Occipital lobe (tissue), 3 donors: ENCODE measurements at places on chromosomes 2 and 18.

DNA sequence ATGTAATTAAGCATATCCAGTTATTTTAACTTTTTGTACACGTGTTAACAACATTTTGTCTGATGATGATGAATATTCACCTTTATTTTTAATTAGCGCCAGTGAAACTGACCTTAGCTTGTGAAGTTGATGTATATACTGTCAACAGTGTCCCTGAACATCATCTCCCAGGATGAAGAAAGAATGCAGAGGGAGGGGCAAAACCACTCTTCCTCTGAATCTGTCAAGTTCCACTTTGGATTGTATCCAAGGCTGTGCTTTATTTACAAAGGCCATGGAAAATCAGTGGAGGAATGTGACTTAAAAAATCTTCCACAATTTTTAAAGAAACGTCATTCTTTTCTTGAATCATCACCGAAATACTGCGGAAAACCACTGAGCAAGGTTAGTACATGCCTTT is 4.5 kb upstream of the RMDN2 start:
- DNase-seq = no peak

DNA sequence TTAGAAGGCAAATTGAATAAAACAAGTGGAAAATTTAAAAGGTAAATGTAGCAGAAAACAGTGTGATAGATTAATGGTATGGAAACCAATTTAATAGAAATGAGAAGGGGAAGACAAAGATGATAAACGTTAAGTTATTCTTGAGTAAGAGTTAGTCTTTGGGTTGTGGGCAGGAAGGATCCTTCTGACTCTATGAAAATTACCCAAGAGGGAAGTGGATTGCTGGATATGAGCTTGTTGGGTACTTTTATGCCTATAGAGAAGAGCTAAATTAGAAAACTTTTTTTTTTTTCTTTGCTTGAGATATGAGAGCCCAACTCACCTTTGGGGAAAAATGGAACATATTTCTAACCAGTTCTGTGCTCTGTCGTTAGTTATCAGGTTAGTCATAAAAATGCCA is 144.0 kb downstream of the LDLRAD4 start:
- DNase-seq = no peak

- peak; percentile 17 for DNase-seq
Observed at GRCh38 chr2:238256594-238257104, 16.8 kb upstream of the HES6 start.

GRCh38 chr2:66575625-66576310 is 140.8 kb downstream of the MEIS1 start:
- DNase-seq = no peak

DNA sequence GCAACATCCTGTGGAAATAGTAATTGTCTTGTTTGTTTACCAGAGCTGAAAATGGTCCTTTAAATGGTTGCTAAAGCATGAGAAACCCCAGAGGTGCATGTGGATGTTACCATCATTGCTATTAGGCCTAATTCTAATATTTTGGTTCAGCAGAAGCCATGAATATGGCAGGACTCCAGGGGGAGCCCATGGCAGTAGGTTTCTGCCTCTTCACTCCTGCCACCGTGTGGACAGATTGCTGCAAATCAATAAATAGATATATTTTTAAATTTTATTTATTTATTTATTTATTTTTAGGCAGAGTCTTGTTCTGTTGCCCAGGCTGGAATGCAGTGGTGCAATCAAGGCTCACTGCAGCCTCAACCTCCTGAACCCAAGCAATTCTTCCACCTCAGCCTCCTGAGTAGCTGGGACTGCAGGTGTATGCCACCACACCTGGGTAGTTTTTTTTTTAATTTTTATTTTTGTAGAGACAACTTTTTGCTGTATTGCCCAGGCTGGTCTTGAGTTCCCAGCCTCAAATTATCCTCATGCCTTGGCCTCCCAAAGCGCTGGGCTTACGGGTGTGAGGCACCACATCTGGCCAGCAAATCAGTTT is 54.9 kb upstream of the CAPN13 start:
- DNase-seq = no peak

- no peak for DNase-seq
Observed at GRCh38 chr18:58671632-58672564, 633 bp downstream of the MALT1 start.

GRCh38 chr18:25351777-25352628 is at the start of gene ZNF521:
TSS of gene ZNF521 (minus strand) at chr18:25352166. CDS start at chr18:25350946, 1,220 bp downstream.
- DNase-seq = peak; percentile 85

GRCh38 chr2:144133936-144134665 is 385.8 kb downstream of the ZEB2 start:
- no peak for DNase-seq

- no peak for DNase-seq
Observed at GRCh38 chr2:20558391-20559150, 92.3 kb downstream of the HS1BP3 start.

GRCh38 chr2:212028798-212029394 is 509.7 kb downstream of the ERBB4 start:
- no peak for DNase-seq

GRCh38 chr2:166614029-166614428 is 120.0 kb upstream of the SCN7A start:
- DNase-seq = no peak

DNA sequence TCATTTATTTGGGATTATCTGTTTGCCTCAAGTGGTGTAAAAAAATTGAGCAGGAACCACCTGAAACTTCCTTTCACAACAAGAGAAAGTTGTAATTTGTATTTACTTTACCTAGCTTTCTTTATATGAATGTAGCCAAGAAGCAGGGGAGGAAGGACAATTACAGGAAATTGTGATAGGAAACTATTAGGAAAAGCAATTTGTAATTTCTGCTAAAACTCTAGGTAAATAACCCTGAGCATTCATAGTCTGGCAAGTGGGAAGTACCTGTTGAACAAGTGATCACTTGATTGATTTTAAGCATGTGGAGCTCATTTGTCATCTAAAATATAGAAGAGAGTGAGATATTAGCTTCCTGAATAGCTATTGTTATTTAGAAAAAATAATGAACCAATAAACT is 5.0 kb downstream of the TFPI start:
- DNase-seq = no peak

- DNase-seq = peak; percentile 39
Observed at GRCh38 chr2:45643543-45644542, 7.6 kb upstream of the PRKCE start.

DNA sequence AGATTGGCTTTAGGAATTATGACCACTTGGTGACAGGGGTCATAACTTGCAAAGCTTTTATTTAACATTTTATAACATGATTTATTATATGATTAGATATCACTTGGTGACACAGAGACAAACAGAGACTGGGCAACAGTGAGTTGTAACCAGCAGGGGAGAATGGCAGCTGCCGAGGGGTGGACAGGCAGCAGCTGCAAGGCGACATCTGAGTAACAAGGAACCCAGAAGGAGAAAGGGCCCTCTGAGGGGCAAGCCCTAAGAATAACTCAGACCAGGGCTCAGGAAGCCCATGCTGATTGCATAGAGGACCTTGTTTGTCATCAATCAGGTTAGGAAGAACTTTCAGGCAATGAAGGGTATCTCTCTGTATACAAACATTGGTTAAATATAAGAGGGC is 339.9 kb upstream of the SOX11 start:
- no peak for DNase-seq

DNA sequence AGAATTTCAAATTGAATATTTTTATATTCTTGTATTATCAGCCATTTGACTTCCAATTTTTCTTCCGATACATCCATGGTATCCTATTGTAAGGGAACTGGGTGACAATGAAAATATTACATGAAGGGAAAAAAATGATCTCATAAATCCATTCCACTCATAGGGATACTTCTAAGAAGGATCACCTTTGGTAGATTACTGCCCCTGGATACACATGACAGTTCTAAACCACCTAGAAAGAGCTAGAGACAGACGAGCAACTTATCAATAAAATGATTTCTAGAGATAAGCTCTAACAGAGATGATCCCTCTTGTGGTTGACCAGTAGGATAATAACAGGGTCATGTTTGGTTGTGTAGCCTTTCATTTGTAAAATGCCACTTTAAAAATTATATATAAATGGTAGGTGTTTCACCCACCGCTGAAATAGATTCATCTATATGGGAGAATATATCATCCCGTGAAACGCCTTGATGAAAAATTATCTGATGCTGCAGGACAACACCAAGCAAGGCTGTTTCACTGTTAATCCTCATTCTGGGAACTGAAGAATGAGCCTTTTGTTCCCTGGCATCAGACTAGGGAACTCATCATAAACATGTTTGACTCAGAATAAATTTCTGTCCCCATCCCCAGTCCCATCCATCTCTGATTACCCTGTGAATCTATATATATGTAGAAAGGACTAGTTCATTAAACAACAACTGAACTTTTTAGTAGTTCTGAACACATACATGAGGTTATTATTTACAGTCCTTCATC is 180.0 kb downstream of the TCF4 start:
- DNase-seq = no peak

DNA sequence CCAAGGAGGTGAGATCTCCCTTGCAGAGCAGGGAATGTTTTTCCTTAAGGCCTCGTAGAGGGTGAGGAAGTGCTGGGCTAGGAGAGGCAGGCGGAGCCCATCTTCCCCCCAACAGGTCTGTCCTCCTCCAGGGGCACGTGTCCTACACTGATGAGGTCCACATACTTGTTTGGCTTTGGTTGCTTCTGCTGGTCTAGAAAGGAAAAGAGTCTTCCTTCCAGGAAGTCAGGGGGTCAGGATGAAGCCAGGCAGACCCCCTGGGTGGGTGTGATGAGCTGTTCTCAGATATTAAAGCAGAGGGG is 6.0 kb downstream of the SH3BP4 start:
- no peak for DNase-seq

- no peak for DNase-seq
Observed at GRCh38 chr2:219844401-219845091, 217.1 kb downstream of the SLC4A3 start.

DNA sequence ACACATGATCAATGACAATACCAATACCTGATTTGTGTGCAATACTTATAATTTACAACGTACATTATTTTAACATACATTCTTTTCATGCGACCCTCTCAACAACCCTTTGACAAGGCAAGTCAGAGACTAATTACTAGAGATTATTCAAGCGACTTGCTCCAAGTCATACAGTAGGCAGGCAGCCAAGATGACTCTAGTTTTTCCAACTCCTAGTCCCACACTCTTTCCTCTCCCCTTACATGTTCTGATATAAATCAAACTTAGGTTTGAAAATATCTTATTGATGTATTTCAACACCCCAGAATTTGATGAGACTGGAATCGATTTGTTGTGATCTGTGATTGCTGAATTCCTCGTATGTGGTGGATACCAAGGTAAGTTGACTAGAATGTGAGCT is 8.0 kb upstream of the CYP27C1 start:
- no peak for DNase-seq

DNA sequence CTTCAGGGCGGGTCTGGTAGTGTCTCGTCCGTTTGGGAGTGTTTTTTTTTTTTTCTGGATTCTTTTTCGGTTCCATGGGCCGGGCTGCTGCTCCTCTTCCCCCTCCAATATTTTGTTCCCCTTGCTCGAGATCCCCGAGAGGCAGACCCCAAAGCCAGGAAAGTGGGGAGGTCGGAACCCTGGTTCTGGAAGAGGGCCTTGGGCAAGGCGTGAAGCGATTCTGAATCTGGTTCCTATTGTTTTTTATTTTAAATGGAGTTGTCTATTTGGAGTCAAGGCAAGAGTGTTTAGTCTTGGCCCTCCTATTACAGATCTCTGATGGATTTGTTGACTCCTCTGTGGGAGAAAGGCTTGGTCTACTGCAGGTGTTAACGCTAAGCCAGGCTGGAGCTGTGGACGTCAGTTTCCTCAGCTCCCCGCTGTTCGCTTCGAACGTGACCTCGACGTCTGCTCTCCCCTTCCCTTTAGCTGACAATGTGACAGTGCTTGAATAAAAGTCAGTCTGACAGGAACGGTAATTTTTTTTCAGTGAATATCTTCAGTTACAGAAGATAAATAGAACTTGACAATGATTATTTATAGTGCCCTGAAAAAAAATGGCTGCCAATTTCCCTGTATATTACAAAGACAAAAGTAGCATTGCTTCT is 683 bp upstream of the DNAJC27 start:
- no peak for DNase-seq

GRCh38 chr18:26434887-26435286 is 113.5 kb downstream of the KCTD1 start:
- DNase-seq = no peak

DNA sequence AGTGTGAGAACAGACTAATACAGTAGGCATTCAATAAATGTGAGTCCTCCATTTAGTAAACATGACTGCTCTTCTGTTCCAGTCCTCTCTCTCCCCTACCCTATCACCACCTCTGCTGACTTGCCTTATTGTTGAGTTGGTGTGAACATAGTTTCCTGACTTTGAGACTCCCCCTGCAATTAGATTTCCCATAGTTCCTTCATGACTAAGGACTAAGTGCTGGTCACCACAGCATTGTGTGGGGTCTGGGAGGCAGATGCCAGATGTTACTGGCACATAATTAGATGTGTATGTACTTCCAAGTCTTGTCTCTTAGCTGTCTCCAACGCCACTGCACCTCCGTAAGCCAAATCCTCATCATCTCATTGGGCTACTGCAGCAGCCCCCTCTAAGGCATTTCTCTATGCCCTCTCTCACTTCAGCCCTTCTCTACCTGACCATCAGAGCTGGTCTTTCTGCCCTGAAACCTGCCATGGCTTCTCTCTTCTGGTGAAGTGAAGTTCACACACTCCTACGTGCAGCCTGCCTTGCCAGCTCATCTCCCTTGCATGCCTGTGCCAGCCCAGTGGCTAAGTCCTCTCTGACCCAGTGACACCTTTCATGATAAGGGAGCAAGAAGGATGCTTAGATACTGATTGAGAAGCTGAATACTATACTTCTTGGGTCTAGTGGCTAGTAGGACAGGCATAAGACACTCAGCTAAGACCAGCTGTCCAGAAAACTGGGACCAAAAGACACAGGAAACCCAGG is 81.6 kb upstream of the ALPP start:
- DNase-seq = no peak

GRCh38 chr18:23971666-23972230 is 42.8 kb upstream of the TTC39C start:
- DNase-seq = no peak

GRCh38 chr2:238339395-238339780 is 19.1 kb downstream of the TRAF3IP1 start:
- no peak for DNase-seq

DNA sequence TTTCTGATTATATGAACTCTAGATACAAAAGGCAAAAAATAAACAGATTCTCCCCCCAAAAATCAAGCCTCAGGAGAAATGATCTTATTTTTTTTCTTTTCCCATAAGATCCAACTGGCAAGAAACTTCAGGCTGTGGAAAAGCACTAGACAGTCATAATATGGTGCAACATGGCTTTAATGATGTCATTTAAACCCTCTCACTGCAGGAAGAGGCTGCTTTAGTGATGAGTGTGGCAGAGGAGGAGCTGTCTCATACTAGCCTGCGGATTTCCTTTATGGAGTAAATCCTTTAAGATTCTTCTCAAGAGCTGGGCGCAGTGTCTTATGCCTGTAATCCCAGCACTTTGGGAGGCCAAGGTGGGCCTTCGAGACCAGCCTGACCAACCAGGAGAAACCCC is 83.3 kb upstream of the CD28 start:
- DNase-seq = no peak

GRCh38 chr2:166671235-166671634 is 177.2 kb upstream of the SCN7A start:
- DNase-seq = no peak

- no peak for DNase-seq
Observed at GRCh38 chr2:24711865-24712264, 81.3 kb downstream of the PTRHD1 start.

GRCh38 chr2:230328155-230328458 is 1.1 kb downstream of the SP140L start:
- no peak for DNase-seq
